Natural killer cell (primary cell): ENCODE measurements at places on chromosomes 12 and 14.
A peak's percentile ranks its signal among the peaks of the same experiment; 100 is the strongest.

DNA sequence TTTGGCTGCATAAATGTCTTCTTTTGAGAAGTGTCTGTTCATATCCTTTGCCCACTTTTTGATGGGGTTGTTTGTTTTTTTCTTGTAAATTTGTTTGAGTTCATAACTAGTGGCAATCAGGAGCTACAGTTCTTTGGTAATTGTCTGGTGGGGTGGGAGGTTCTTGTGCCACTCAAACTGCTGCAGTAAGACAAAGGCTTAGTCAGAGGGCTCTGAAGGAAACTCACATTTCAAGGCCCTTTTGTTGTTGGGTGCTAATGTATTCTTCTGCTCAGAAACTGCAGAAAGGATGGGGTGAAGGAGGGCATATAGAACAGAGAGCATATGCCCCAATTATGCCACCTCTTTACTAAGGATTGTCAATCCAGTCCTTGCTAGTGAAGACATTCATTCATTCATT is 21.9 kb downstream of the MYRFL start:
- H3K27me3 ChIP-seq, result no peaks in the 10 kb centered on the region
- no peak overlapping the region for H3K27ac ChIP-seq
- no peak for DNase-seq
- no peak overlapping the region for H3K4me3 ChIP-seq
- H3K4me1 ChIP-seq, result no peaks in the 10 kb centered on the region

DNA sequence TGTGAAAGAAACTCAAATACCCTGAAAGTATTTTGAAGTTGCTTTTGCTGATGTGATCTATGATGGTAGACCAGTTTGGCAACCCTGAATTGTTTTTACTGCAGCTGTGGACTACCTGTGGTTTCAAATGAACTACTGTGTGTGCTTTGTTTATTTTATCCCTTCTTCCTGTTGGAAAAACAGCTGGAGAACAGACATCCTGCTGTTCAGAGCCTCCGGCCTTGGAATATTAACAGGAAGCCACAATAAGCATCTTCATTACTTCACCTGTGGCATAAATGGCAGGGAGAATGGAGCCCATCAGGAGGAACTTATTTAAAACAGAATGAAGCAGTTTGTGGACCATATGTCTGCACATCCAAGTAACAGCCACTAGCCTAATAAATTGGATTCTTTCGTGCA is 104.8 kb downstream of the DUSP6 start:
- no peak overlapping the region for H3K27ac ChIP-seq
- no peak overlapping the region for H3K4me3 ChIP-seq
- no peaks in the 10 kb centered on the region for H3K36me3 ChIP-seq
- DNase-seq, result no peak

DNA sequence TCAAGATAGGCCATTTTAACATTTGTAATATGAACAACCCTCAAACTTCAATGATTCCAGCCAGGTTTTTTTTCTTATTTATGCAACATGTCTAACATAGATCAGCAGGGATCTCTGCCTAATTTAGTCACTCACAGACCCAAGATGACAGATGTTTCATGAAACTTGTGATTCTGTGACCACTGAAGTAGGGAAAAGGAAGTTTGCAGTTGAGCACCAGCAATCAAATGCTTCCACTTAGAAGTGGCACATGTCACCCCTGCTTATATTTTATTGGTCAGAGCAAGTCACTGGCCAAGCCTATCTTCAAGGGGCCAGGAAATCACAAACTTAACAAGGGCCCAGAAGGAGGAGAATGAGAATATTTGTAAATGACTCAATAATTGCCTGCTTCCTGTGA is 150.6 kb downstream of the BCAT1 start:
- peak overlapping the region; percentile 30 for H3K27ac ChIP-seq
- no peaks in the 10 kb centered on the region for H3K36me3 ChIP-seq
- no peak overlapping the region for H3K4me3 ChIP-seq
- DNase-seq, result no peak

GRCh38 chr12:14244876-14245669 is 120.4 kb upstream of the ATF7IP start:
- H3K36me3 ChIP-seq, result no peaks in the 10 kb centered on the region
- no peaks in the 10 kb centered on the region for H3K27me3 ChIP-seq

GRCh38 chr12:89225401-89225800 is 126.9 kb downstream of the DUSP6 start:
- peak; percentile 63 for DNase-seq
- peaks cover 30% of the 10 kb centered on the region for H3K4me1 ChIP-seq
- H3K36me3 ChIP-seq, result no peaks in the 10 kb centered on the region
- H3K4me3 ChIP-seq, result no peak overlapping the region
- H3K27me3 ChIP-seq, result no peaks in the 10 kb centered on the region
